Neural crest cell (in vitro differentiated cells): ENCODE measurements at places on chromosomes 13 and 19. TPM values are rescaled to one million over a fixed set of nuclear protein-coding genes. Genes with fewer than 3 reads are reported as not detected.

GRCh38 chr19:2469102-2469914 lies 6.6 kb upstream of the GADD45B start:
- peaks cover 11% of the 10 kb centered on the region for H3K4me1 ChIP-seq
- no peak for DNase-seq
- H3K4me3 ChIP-seq: peak overlapping the region; percentile 74
- peaks cover 5% of the 10 kb centered on the region for H3K27me3 ChIP-seq
- H3K36me3 ChIP-seq: no peaks in the 10 kb centered on the region
- peak overlapping the region; percentile 92 for H3K27ac ChIP-seq

DNA sequence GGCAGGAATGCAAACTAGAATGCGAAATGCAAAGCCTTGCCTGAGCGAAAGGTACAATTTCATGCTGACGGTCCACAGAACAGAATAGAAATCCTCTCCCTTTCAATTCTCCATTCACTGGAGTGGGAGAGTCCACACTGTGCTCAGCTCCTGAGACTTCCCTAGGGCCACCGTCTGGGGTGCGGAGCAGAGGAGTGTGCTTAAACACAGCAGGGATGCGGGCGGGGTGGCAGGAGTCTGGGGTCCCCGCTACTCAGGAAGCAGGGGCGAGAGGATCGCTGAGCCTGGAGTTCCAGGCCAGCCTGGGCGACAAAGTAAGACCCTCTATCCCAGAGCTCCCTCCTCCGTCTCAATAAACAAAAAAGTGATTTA lies 552 bp upstream of the ZNF816 start:
- H3K36me3 ChIP-seq: peaks cover 38% of the 10 kb centered on the region
- H3K27me3 ChIP-seq: no peaks in the 10 kb centered on the region
- peak overlapping the region; percentile 95 for H3K27ac ChIP-seq
- peak overlapping the region; percentile 96 for H3K4me3 ChIP-seq
- H3K4me1 ChIP-seq: peaks cover 35% of the 10 kb centered on the region
- DNase-seq: peak; percentile 18

DNA sequence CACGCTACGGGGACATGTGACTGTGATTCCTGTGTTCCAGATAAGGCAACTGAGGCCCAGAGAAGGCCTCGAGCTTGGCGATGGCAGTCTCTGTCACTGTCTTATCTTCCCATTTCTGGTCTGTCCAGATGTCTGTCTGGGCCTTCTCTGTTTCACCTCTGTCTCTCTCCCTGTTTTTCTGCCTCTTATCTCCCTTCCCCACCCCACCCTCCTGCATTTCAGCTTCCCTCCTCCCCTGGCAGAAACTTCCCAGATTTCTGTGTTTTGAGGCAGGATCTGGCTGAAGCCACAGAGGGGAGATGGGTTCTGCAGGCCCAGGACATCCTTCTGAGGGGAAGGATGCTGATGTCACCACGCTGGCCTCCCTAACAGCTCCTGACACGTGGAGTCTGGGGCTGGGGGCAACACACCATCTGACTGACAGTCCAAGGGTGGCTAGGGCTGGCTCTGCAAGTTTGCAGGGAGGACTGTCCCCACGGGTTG lies 14.4 kb downstream of the PAK4 start:
- no peaks in the 10 kb centered on the region for H3K36me3 ChIP-seq
- no peaks in the 10 kb centered on the region for H3K27me3 ChIP-seq
- DNase-seq: no peak
- no peak overlapping the region for H3K4me3 ChIP-seq

- peak overlapping the region; percentile 66 for H3K27ac ChIP-seq
- H3K36me3 ChIP-seq: no peaks in the 10 kb centered on the region
- peaks cover 23% of the 10 kb centered on the region for H3K4me1 ChIP-seq
- H3K27me3 ChIP-seq: no peaks in the 10 kb centered on the region
- no peak for DNase-seq
Measured at GRCh38 chr19:40416918-40417642, 3.9 kb upstream of the PRX start.

- H3K27me3 ChIP-seq: peaks cover 72% of the 10 kb centered on the region
- H3K27ac ChIP-seq: peak overlapping the region; percentile 71
- H3K4me1 ChIP-seq: no peaks in the 10 kb centered on the region
- no peak overlapping the region for H3K4me3 ChIP-seq
- DNase-seq: no peak
- no peaks in the 10 kb centered on the region for H3K36me3 ChIP-seq
Measured at GRCh38 chr19:4284176-4284958, 5.3 kb downstream of the SHD start.

DNA sequence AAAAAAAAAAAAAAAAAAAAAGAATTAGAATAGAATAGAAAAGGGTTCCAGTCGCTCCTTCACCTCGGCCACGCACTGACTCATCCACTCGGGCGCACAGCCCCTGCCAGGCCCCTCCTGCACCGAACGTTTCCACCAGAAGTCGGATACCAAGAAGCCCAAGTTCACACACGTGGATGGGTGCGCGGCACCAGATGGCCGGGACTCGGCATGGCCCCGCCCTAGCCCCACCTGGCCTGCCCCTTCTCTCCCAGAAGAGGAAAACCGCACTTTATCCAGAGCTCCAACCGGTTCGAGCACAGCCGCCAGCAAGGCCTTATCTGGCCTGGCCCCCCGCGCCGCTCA lies 5.9 kb downstream of the PRR36 start:
- H3K27ac ChIP-seq: no peak overlapping the region
- DNase-seq: no peak
- no peaks in the 10 kb centered on the region for H3K36me3 ChIP-seq
- peaks cover 34% of the 10 kb centered on the region for H3K27me3 ChIP-seq

DNA sequence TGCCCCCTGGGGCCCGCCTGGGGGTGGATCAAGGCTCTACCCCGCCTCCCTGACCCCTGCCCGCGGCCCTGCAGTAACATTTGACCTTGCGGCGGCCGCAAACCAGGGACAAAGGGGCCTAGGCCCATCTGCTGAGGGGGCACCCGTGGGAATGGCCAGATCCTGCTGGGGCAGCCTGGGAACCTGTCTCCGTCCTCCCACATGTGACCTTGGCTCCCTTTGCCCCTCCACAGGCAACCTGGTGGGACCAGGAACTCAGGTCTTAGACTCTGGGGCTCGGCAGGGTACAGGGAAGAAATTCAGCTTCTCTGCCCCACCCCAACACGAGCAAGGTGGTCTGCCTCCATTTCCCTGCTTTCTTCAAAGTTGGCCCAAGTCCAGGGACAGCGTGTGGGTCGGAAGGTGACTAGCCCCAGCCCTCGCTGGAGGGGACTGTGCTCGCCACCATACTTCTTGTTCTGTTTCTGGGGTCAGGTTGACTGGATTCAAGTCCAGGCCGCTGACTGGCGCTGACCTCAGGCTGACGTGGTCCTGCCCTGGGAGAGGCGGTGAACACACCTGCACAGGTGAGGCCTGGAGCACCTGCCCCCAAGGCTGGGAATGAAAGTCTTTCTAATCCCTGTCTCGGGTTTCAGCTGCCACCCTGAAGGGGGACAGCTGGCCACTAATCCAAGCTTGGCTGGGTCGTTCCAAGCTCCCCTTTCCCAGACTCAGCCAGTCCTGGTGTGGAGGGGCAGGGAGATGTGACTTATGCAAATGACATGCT lies 2.5 kb upstream of the NR2F6 start:
- H3K27me3 ChIP-seq: peaks cover 9% of the 10 kb centered on the region
- H3K4me1 ChIP-seq: peaks cover 41% of the 10 kb centered on the region
- DNase-seq: peak; percentile 63
- H3K36me3 ChIP-seq: no peaks in the 10 kb centered on the region

DNA sequence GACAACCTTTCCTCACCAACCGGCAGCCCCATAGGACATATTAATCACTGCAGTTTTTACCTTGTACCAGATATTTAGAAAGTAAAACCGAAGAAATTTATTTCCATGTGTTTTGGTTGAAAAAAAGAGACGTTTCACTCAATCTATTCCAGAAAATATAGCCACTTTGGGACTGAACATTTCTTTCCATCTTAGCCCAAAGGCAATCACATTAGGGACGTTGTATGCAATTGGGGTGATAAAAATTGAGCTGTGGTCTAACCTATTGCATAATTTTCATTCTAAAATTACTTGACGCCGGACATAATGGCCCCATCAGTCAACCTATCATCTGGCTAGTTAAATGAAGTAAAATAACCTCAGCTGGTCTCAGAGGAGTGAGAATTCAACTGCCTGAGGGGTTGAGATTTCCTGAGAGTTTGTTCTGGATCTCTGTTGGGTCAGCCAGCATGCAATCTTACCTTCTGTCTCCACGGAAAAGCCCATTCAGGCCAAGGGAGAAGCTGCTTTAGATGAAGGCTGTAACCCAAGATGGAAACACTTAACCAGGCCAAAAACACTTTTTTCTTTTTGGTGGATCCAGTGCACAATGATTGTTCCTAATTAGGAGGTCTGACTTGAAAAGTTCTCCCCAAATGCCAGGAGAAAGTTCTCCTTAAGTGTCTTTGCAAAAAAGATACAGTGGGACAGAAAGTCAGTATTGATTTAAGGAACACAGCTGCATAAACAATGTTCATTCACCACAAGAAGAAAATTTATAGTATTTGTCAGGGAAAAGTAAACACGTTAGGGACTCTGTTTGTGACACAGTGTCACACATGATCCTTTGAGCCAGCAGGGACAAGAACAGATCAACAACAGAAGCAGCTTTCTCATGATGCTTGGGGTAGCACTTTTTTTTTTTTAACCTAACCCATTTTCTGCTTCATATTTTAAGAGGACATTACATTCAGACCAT lies 34.1 kb downstream of the DLEU7 start:
- H3K27ac ChIP-seq: no peak overlapping the region
- peaks cover 3% of the 10 kb centered on the region for H3K36me3 ChIP-seq

- peaks cover 75% of the 10 kb centered on the region for H3K27me3 ChIP-seq
- no peak overlapping the region for H3K27ac ChIP-seq
- H3K36me3 ChIP-seq: no peaks in the 10 kb centered on the region
- H3K4me3 ChIP-seq: no peak overlapping the region
- H3K4me1 ChIP-seq: no peaks in the 10 kb centered on the region
- no peak for DNase-seq
Measured at GRCh38 chr19:51714848-51715247, 8.9 kb downstream of the HAS1 start.

DNA sequence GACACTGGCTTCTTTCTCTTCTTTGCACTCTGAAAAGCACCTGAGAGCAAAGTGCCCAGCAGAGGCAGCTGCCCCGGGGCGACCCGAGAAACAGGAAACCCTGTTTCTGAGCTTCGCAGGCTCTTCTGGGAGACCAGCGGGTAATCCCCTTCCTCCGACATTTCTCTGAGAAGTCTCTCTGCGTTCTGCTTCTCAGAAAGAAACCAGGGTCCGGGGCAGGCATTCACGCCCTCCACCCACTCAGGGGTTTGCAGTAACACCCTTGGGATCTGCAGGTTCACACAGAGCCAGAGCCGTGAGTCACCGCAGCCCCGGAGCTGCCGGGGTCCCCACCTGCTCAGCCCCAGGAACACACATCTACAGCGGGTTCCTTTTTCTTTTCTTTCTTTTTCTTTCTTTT lies 86.0 kb downstream of the GADD45B start:
- no peaks in the 10 kb centered on the region for H3K36me3 ChIP-seq
- no peaks in the 10 kb centered on the region for H3K27me3 ChIP-seq
- peaks cover 5% of the 10 kb centered on the region for H3K4me1 ChIP-seq
- DNase-seq: no peak

The LENG9 gene
- 2.5 and 3.0 TPM in 2 replicates for total RNA-seq

The ANKRD10 gene
- total RNA-seq: 194 and 204 TPM in 2 replicates
